ENCODE measurements at places on chromosomes 16 and 17.
A peak's percentile ranks its signal among the peaks of the same experiment; 100 is the strongest.

DNA sequence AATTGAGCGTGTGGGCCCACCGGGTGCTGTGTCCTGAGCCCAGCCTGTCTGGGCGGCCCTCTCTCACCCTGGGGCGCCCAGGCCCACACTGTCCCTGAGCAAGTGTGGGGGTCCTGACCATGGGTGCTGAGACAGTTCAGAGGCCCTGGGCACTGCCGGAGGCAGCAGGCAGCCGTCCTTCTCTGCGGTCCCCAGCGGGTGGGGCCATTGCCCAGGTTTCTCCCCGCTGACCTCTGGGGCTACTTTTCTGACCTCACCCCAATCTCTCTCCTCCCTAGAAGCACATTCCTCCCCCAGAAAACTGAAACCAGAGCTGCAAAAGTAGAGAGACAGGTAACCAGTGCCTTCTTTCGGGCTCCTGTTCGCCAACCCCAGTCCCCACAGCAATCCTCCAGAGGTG is 36.0 kb upstream of the PVALEF start:
- no peak for DNase-seq

GRCh38 chr17:65586899-65587298 is 25.5 kb upstream of the AXIN2 start:
- DNase-seq = no peak

DNA sequence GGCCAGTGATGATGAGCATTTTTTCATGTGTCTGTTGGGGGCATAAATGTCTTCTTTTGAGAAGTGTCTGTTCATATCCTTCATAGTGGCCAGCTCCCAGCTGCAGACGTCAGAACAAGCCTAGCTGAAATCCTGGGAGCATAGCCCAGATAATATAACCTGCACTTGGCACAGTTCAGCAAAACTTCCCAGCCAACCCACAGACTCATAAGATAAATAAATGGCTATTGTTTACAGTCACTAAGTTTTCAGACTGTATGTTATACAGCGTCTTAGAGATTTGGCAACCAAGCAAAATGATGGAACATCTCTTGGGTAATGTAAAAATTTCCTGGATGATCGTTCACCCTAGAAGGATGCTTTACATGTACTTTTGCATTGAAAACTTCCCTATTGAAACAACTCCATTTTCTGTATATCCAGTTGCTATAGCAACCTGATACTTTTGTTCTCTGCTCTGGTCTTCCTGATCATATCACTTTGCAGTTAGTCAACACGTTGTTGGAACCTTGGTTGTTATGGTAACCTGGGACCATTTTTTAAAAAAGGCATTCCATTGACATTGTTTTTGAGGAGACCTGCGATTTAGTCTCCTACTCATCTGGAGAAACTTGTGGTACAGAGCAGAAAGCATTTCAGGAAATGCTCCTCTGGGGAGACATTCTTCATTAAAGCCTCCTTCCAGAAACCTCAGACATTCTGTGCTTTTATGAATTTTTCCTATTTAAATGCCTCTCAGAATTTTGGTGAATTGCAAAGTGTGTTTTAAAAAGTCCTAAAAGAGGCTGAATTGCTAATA is 378.7 kb downstream of the HS3ST4 start:
- no peak for DNase-seq

- no peak for DNase-seq
Measured at GRCh38 chr17:51472670-51473205, 212.4 kb downstream of the UTP18 start.

DNA sequence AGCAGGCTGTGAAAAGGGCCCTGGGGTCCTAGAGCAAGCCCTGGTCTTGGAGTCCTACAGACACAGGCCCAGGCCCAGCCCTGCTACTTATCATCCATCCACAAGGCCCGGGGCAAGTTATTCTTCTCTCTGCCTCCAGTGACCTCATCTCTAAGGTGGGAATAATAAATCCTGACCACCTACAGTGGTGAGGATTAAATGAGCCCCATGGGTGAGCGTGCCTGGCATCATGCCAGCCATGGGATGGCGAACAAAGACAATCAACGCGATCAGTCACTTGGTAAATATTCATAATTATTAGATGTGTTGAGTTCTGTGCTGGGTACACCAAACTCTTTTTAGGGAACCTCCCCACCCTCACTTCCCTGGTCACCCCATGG is 5.5 kb downstream of the KRT15 start:
- no peak for DNase-seq

DNA sequence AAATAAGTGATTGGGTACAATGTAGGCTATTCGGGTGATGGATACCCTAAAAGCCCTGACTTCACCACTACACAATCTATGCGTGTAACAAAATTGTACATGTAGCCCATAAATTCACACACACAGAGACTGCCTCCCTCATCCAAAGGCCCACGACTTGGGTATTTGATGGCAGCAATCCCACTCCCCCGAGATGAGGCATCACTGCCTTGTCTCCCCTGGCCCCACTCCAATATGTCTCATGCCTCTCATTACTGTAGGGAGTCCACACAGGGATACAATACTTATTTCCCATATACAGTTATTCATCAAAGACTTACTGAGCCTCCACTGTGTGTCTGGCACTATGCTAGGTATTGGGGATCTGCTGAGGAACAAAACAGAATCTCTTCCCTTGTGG is 192.6 kb downstream of the CBLN1 start:
- no peak for DNase-seq

DNA sequence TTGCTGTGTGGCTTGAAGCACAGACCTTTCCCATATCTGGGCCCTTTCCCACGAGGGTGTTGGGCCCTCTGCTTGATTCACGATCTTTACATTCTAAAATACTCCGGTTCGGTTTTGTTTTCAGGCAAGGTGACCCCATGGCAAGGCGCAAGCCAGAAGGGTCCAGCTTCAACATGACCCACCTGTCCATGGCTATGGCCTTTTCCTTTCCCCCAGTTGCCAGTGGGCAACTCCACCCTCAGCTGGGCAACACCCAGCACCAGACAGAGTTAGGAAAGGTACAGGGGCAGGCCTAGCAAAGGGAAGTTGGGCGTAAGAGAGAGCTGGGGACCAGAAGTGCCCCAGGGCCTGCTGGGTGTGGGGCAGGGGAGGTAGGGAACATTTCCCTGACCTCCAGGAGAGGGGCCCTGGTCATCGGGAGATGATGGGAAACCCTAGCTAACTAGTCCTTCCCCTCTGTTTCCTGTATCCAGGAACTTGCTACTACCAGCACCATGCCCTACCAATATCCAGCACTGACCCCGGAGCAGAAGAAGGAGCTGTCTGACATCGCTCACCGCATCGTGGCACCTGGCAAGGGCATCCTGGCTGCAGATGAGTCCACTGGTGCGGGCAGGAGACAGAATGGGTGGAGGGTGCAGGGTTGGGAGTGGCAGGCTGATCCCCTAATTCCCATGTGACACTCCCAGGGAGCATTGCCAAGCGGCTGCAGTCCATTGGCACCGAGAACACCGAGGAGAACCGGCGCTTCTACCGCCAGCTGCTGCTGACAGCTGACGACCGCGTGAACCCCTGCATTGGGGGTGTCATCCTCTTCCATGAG is 1.4 kb downstream of the ALDOA start:
- DNase-seq = no peak

GRCh38 chr17:1398931-1399678 is 917 bp downstream of the YWHAE start:
- DNase-seq = no peak

DNA sequence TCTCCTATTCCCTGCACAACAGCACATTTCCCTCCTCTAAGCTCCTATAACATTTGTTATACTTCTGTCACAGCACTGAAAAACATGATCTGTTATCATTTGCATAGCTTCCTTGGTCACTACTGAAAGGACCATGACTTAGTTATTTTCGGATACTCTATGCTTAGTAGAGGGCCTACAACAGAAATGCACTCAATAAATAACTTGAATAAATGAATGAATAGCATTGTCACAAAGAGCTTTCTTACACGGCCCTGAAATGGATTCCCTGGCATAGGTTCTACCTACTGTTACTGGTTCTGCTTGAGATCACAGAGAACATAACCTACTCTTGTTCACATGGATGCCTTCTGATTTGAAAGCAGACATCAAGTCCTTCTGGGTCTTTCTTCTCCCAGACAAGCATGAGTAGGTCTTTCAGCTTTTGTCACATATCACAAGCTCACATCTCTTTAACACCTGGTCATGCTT is 41.6 kb downstream of the MYO1D start:
- DNase-seq = no peak

GRCh38 chr16:85843471-85844168 is 44.1 kb downstream of the COX4I1 start:
- no peak for DNase-seq

GRCh38 chr17:28216528-28216927 is 102.5 kb upstream of the TMEM97 start:
- peak; percentile 14 for DNase-seq

GRCh38 chr16:81254922-81255526 is 16.5 kb downstream of the BCO1 start:
- DNase-seq = no peak

DNA sequence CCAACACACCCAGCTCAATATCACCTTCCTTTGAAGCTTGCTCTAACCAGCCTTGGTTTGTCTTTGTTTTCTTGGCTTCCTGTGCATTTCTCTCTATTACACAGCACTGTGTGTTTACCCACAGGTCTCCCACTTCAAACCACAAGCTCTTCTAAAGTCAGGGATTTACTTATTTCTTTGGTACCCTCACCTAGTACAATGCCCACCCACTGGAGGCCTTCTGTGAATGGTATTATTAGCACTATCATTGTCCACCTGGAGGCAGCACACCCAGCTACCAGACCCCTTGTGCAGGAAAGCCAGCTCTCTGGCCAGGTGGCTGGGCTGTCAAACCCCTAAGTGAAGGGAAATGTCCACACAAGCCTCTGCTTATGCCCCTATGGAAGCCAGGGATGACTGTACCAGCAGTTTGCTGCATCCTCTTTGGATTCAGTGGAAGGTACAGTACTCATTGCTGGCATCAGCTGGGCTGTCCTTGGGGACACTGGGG is 9.4 kb upstream of the TOP2A start:
- DNase-seq = no peak

GRCh38 chr17:39652587-39653315 is 12.4 kb upstream of the TCAP start:
- DNase-seq = no peak

DNA sequence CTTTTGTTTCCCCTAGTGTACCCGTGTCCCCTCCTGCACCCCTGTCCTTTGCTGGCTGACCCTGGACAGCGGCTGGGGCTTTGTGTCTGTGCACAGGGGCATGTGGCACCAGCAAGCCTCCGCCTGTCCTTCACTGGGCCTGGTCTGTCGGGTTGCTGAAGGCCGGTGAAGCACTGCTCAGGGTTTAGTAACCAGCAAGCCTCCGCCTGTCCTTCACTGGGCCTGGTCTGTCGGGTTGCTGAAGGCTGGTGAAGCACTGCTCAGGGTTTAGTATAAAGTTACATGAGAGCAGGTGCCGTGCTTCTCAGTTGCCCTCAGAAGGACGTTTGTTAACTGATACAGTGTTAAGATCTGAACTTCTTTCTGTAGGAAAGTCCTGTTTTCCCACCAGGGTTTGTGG is 33.8 kb downstream of the DEF8 start:
- DNase-seq = no peak

DNA sequence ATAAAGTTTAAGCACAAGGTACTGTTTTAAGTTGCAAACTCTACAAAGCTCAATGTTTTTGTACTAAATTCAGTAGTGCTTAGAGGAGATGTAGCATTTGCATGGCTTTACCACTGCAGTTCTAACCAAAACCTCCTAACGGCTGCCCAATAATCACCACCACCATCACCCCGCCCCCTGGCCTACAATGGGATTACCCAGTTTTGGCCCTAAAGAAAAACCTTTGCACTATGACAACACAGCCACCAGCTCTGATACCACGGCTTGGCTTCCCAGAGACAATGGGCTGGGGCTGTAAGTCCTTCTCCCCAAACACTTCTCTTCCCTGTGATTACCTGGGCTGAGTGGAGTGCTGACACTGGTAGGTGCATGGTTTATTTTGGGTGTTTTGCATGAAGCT is 58.4 kb upstream of the MTMR4 start:
- no peak for DNase-seq

DNA sequence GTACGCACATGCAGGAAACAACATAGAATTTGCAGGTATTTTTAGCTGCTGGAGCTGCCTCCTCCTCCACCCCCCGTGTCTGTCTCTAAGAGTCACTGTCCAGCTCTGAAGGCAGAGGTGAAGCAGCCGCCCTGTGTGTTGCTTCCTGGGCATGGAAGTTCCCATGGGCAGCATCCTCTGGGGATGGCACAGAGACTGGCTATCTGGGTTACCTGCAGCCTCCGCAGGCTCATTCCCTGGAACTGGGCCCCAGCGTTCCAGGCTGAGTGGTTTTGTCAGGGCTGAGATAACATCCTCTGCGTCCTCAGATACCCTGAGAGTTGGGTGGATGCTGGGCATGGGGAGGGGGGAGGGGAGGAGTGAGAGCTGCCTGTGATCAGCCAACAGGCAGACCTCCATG is 41.5 kb upstream of the MRTFB start:
- DNase-seq = no peak

DNA sequence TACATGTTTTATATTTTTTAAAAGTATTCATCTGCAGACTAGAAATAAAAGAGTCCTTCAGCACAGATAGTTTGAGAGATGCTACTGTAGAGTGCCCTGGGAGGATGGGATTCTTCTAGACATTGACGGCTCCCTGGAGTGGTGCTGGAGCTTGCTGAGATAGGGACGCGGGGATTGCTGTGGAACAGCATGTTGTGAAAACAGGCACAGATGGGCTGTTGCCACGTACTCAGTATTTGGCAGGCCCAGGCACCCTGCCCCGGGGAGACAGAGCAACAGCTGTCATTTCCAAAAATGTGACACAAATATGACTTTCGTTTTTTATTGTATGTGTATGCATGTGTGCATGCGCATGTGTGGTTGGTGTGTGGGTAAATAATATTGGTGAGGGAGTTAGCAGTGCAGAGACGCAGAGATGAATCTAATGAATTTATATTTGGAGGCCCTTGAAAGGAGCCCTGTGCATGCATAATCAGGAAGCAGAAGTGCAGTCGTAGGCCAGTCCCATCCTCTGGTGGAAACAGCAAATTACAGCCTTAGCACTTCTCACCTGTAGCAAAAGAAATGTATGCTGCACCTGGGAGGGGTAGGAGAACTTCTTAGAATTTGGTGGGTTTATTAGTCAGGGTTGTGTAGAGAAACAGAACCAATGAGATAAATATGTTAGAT is 6.2 kb upstream of the ABCA8 start:
- no peak for DNase-seq

DNA sequence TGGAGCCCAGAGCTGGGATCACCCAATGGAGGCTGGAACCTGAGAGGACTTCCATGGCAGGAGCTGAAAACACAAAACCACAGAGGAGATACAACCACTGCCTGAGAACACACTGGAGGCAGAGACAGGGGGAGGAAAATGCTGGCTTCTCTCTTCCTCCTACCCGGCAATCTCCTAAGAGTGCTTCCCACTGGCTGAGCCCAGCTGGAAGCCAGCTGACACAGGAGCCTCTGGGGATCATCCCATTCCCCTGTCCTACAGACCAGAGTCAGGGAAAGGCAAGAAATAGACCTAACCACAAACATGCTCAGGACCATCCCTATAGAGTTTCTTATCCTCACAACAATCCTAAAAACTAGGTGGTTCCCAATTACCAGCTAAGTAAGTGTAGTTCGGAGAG is 112.4 kb upstream of the CDH5 start:
- no peak for DNase-seq
